ENCODE measurements at places on chromosomes 16 and 17.

DNA sequence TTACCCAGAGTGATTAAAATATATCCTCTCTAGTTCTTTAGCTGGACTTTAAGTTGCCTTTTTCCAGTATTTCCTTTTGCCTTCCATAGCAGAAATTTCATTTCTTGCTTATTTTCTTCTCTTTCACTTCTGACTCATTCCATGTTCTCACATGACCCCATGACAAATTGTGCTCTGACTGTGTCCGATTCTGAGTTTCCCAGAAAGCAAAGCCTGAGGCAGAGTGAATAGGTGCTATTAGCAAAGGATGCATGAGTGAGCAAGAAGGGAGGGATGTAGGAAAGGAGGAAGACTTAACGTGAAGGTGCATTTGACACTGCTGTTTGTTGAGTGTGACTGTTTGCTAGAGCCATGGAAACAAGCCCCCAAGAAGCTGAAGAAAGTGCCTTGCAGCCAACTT, 82.6 kb upstream of the CNTNAP4 start:
- H3K4me3 ChIP-seq, result no peak overlapping the region
- no peaks in the 10 kb centered on the region for H3K4me1 ChIP-seq
- H3K27me3 ChIP-seq, result no peaks in the 10 kb centered on the region
- DNase-seq, result no peak
- no peak overlapping the region for H3K27ac ChIP-seq

DNA sequence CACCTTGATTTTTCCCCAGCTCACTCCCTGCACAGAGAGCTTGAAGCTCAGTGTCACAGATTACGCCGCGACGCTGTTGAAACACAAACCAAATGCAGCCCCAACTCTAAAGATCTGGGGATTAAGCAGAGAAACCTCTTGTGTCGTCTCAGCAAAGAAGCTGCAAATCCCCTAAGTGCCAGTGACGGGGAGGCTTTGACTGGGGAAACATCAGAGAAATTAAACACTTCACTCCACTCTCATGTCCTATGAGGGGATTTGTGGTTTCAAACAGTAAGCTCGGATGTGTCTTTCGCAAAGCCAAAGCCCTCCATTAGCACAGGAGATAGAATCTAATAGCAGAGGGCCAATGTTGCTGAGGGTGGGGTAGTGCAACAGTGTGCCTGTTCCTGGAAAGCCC, 233.7 kb downstream of the HS3ST4 start:
- H3K4me1 ChIP-seq, result no peaks in the 10 kb centered on the region
- H3K4me3 ChIP-seq, result no peak overlapping the region
- no peaks in the 10 kb centered on the region for H3K36me3 ChIP-seq

DNA sequence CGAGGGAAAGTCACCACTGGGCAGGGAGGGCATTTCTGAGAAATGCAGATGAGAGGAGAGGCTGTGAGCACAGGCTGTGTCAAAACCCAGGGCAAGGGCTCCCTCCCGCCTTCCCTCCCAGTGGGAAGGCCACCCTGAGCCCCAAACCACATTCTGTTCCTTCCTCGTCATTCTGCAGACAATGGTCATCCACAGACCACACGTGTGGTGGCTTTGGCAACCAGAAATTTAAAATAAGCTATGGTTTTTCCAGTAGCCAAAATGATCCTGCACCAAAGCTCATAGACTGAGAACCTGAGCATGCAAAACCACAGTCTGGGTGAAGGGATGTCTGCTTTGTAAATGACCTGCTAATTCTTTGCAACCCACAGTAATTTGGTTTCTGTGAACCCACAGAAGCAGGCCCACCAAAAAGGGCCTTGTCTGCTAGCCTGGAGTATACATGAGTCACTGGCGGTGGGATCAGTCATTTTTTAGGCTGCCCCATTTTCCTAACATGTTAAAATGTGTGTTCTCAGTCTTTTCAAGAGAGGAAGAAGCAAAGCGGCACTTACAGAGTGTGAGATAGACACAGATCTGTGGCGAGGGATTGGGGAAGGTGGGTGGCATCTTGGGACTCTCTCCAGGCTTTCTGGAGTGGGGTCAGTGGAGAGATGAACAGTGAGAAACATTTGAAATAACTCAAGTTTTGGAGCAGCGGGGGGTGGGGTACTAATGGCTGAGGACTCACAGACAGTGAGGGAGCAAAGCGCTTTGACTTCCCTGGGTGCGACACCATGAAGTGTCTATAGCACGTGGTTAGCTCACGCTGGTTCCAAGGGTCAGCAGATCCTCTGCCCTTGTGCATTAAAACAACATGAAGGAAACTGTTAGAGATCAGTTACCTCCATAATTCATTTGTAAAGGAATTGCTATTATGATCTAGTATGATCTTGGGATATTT, 20.5 kb downstream of the GRB7 start:
- H3K27ac ChIP-seq, result peak overlapping the region; percentile 74
- H3K36me3 ChIP-seq, result peaks cover 18% of the 10 kb centered on the region
- H3K4me3 ChIP-seq, result no peak overlapping the region
- H3K27me3 ChIP-seq, result no peaks in the 10 kb centered on the region
- H3K4me1 ChIP-seq, result peaks cover 70% of the 10 kb centered on the region

GRCh38 chr17:75131278-75132017, at the start of gene NT5C:
TSS of gene NT5C (minus strand) at chr17:75131742. CDS start at chr17:75131707, 35 bp downstream.
- H3K4me1 ChIP-seq, result peaks cover 16% of the 10 kb centered on the region
- peak; percentile 71 for DNase-seq

DNA sequence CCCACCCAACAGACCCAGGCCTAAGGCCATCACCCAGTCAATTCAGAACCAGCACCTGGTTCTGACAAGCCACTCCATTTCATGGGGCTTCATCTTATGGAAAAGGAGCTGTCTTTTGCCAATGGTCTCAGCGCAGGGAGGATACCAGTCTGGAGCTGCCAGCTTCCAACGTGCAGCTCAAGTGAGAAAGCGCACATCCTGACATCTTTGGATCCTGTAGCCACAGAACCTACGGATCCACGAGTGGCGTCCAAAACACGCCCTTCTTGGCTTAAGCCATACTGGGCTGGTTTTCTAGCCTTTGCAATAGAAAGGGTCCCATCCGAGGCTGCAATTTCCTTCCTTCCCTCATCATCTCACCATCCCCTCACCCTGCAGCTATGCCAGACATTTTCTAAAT, 101.8 kb downstream of the GAS7 start:
- H3K27ac ChIP-seq, result no peak overlapping the region
- no peaks in the 10 kb centered on the region for H3K36me3 ChIP-seq
- H3K27me3 ChIP-seq, result no peaks in the 10 kb centered on the region
- no peak for DNase-seq

- H3K27me3 ChIP-seq, result no peaks in the 10 kb centered on the region
- no peak for DNase-seq
- H3K36me3 ChIP-seq, result no peaks in the 10 kb centered on the region
- H3K4me1 ChIP-seq, result peaks cover 8% of the 10 kb centered on the region
- no peak overlapping the region for H3K4me3 ChIP-seq
These were observed 42.2 kb upstream of the KIFC3 start for GRCh38 chr16:57844416-57845030.

- H3K36me3 ChIP-seq, result peaks cover 23% of the 10 kb centered on the region
- no peak for DNase-seq
- peak overlapping the region; percentile 94 for H3K4me3 ChIP-seq
- peaks cover 35% of the 10 kb centered on the region for H3K4me1 ChIP-seq
These were observed 1.5 kb upstream of the SRCAP start for GRCh38 chr16:30697264-30698138.

DNA sequence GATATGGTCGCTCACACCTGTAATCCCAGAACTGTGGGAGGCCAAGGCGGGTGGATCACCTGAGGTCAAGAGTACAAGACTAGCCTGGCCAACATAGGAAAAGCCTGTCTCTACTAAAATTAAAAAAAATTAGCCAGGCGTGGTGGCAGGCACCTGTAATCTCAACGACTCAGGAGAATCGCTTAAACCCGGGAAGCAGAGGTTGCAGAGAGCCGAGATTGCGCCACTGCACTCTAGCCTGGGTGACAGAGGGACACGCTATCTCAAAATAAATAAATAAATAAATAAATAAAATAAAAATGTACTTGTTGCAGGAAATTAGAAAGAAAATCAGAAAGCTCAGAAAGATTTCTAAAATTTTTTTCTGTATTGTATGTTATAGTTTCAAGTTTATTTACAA, 113.9 kb downstream of the LITAF start:
- no peaks in the 10 kb centered on the region for H3K27me3 ChIP-seq
- H3K36me3 ChIP-seq, result no peaks in the 10 kb centered on the region
- no peaks in the 10 kb centered on the region for H3K4me1 ChIP-seq

GRCh38 chr17:17440938-17441675, 35.7 kb upstream of the MED9 start:
- H3K36me3 ChIP-seq, result no peaks in the 10 kb centered on the region
- no peak overlapping the region for H3K4me3 ChIP-seq
- no peak overlapping the region for H3K27ac ChIP-seq
- DNase-seq, result no peak
